ENCODE measurements at places on chromosomes 7 and 10.

DNA sequence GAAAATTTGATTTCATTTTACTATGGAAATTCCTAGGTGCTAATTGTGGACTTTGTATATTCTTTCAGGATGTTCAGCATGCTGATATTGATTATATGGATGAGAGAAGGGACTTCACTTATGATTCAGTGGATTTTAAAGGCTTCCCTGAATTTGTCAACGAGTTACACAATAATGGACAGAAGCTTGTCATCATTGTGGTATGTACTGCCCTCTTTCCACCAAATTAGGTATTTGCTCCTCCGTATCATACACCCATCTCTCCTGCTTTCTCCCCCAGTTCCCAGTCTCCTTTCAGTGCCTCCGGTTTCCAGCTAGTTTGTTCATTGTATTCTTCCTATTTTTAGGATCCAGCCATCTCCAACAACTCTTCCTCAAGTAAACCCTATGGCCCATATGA, 34.6 kb downstream of the MGAM start:
- DNase-seq: peak; percentile 54

DNA sequence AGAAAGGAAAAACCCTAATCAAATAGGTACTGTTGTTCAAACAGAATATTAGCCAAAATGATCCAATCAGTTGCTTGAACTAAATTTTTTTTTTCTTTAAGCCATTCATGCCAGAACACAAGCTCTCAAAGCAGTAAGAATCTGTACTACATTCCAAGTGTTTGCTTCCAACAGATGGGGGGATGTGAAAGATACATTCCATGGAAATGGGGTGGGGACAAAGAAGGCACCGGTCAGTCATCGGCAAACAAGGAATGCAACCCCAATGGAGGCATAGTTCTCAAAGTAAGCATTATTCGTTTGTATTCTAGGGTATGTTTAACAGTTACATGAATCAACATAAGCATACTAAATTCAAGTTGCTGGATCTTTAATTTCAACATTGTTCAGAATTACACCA, 32.5 kb downstream of the C10orf143 start:
- DNase-seq: no peak

DNA sequence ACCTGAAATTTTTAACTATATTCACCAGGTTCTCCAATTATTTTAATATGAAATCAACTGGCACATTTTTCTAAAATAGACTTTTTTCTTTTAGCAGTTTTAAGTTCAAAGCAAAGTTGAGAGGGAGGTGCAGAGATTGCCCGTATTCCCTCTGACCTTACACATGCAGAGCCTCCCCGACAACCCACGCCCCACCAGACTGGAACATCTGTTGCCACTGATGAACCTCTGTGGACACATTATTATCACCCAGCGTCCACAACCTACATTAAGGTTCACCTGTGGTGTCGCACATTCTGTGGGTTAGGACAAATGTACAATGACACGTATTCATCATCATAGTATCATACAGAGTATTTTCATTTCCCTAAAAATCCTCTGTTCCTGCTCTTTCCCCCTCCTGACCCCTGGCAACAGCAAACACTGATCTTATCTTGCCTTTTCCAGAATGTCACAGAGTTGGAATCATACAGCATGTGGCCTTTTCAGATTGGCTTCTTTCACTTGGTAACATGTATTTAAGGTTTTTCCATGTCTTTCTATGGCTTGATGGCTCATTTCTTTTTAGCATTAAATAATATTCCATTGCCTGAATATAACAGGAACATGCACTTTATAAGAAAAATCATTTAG, 37.1 kb downstream of the COBL start:
- no peak for DNase-seq

- peak; percentile 39 for DNase-seq
Measured at GRCh38 chr10:126160971-126161630, 227.2 kb downstream of the ADAM12 start.

DNA sequence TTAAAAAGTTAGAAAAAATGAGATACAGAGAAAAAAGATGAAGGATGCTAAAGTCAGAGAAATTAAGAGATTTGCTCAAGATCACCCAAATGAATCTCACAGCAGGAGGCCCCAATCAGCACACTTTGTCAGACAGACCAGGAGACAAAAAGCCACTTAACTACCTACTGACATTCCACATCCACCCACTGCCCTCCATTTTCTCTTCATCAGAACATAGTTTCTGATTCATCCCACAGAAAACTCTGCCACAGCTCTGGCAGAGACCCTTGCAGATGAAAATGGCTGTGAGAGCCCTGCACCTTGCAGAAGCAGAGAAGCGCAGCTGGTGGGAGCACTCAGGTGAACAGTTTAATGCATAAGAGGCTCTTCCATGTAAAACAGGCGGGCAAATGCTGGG, 26.6 kb downstream of the DGKI start:
- DNase-seq: no peak

- no peak for DNase-seq
Measured at GRCh38 chr10:29828956-29829355, 194.2 kb upstream of the SVIL start.

DNA sequence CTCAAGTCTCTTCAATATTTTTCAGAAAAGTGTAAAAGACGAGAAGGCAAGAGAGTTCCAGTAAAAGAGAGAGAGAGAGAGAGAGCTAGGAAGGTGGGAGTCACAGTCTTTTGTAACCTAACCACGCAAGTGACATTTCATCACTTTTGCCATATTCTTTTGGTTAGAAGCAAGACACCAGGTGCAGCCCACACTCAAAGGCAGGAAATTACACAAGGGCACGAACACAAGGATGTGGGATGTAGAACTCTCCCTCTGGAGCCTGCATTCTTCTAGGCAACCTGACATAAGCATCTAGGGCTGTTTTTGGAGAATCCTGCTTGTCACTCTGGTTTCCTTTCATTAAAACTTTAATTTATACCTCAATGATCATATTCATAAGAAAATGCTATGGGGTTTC, 1213.1 kb downstream of the DNAJB9 start:
- peak; percentile 47 for DNase-seq

- peak; percentile 56 for DNase-seq
Measured at GRCh38 chr10:99276848-99277486, 41.3 kb upstream of the HPSE2 start.

DNA sequence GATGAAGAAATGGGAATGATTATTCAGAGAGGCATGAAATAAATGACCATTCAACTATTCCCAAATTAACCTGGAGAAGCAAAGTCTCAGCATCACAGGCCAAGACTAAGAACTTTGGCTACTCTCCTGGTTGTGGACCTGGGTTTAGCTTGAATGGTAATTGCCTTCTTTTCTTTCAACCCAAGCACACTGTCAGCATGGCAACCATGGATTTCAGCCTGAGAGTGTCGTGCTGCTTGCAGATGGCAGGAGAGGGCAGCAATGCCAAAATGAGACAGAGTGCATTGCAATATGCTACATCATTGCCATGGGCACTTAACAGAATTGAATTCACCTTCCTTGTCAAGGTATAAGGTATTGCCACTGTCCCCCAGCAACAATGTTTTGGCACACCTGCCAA, 767.2 kb downstream of the REEP3 start:
- DNase-seq: no peak

DNA sequence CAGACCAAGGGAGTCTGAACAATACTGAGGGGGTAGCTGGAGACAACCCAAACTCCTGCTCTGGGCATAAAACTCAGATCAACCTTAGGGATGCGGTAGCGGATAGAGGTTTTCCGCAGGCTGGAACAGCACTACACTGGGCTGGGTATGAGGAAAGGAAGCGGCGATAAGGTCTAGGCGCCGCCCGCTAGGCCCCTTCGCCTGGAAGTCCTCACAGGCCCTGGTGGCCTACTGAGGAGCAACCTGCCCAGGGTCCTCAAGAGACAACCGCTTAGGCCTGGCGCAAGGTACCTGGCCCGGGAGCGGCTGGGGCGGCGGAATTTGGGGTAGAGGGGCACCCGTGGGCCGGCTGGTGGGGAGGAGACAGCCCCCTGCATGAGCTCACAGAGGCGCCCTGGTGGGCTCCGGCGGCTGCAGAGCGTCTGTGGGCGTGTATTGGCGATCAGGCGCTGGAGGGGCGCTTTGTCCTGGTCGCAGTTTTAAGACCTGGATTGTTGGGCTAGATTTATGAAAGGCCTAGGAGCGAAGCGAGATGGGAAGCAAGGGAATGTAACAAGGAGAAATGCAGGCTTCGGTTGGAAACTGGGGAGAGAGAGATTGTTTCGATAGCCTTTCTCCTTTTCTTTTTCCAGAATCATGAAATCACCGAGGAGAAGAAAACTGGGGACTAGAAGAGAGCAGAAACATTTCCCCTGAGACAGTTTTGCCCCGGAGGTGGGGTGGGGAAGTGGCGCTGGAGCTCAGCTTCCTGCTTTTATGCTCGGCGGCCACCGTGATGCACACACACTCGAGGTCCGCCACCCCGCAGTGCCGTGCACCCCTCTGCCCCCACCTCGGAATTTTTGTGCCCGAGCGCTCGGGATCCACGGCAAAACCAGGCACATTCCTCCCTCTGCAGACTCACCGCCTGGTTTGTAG, 2.4 kb upstream of the NKX2-3 start:
- peak; percentile 65 for DNase-seq
